IMR-90 (cell line): ENCODE measurements at places on chromosomes 12 and 14. TPM values are rescaled to one million over a fixed set of nuclear protein-coding genes. Genes with fewer than 3 reads are reported as not detected.

CLEC2B gene
- total RNA-seq, result 0.18 and 0.56 TPM in 2 replicates

TPPP2 gene
- total RNA-seq, result not detected in 2 replicates

GLT8D2 gene
- 30.8 and 33.5 TPM in 2 replicates for total RNA-seq

DNA sequence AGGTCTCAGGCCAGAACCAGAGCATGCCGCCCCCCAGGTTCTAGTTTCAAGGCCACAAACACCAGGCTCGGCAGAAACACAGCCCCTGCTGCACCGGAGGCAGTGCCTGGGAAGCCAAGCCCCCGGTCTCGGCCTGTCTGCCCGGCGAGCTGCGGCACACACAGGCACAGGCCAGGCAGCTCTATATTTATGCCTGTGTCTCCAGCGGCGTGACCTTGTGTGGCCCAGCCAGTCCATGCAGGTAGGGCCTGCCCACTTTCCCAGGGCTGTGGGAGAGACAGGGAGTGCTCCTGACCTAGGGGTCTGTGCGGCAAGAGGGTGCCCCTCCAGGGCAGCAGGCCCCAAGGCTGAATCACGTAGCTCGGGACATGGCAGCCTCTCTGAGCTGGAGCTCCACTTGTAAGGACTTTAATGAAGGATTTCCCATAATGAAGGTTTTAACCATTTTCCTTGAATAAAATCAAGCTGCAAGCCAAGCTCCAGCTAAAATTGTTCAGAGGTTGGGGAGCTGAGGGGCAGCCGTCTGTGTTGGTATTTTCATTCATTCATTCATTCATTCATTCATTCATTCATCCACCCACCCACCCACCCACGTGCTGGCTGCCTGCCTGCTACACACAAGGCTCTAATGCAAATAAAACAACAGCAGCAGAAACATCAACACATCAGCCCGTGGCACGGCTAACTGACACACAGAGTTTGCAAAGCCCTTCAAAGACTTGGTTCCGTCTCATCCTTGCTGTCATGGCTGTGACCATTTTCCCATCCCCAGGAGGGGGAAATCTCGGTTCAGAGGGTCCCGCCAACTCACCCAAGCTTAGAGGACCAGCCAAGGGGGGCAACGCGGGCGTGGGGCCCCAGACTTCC lies 92.0 kb downstream of the RFLNA start:
- no peak for DNase-seq

DCN gene
- 223 and 241 TPM in 2 replicates for total RNA-seq

OAS1 gene
- total RNA-seq, result not detected in 2 replicates

- no peak for DNase-seq
These were observed 90.4 kb downstream of the SRGAP1 start for GRCh38 chr12:63934936-63935335.

DNA sequence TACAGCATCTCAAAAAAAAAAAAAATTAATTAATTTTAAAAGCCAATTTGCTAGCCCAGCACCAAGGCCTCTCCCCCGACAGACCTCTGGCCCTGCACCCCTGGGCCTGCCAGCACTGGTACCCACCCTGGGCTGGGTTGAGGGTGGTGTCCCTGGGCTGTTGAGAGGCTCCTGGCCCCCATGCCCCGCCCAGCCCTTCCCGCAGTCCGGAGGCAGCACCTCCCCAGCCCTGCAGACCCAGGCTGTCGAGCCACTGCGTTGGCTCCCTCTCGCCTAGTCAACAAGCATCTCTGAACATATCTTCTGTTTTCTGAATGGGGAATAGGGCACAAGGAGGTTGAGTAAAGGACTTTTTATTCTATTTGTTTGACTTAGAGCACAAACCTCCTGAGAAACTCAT lies 87.1 kb downstream of the FBXL14 start:
- no peak for DNase-seq

GRCh38 chr12:43320281-43320680 lies 231.7 kb downstream of the ADAMTS20 start:
- no peak for DNase-seq

- no peak for DNase-seq
These were observed 305.7 kb upstream of the FLRT2 start for GRCh38 chr14:85224241-85224640.

- peak; percentile 52 for DNase-seq
These were observed 15.3 kb downstream of the TNFRSF1A start for GRCh38 chr12:6326316-6327228.

DNA sequence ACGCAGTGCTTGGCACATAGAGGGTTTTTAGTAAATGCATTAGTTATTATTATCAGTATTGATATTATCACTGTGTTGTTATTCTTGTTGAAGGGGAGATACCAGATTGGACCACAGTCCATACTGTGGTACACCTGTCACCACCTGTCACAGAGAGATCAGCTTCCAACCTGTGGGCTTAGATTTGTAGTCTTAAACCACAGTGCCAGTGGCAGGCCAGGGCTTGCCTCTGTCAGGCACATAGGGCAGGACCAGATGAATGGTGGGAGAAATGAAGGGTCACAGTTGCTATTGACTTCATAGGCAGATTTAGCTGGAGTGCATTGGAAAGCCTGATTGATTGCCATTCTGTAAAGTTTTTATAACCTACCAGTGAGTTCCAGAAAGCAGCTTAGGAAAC lies 35.1 kb downstream of the ARL1 start:
- DNase-seq, result no peak

TMPRSS12 gene
- total RNA-seq, result not detected in 2 replicates

- no peak for DNase-seq
These were observed 178.1 kb downstream of the ACSS3 start for GRCh38 chr12:81255947-81256346.

OR4K14 gene
- total RNA-seq, result not detected in 2 replicates

GRCh38 chr14:91143862-91144261 lies 30.0 kb downstream of the DGLUCY start:
- DNase-seq, result no peak

DNA sequence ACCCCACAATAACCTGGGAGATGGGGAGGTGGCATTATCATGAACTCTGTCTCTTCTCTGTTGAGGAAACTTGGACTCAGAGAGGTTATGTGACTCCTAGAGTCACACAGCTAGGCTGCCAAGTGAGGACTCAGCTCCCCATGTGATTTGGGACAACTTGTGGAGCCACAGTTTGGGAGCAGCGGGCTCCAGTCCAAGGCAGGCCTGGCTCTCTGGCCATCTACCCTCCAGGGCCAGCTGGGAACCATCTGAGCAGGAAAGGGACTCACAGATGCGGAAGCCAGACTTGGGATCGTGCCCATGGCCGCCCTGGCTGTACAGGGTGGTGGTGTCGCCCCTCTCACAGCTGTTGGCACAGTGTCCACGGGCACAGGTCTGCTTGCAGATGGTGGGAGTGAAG lies 59.1 kb downstream of the ISCA2 start:
- peak; percentile 50 for DNase-seq

CLEC6A gene
- not detected in 2 replicates for total RNA-seq

GRCh38 chr12:53402871-53403270 lies 20.8 kb upstream of the AMHR2 start:
- no peak for DNase-seq

MBIP gene
- 9.3 and 15.0 TPM in 2 replicates for total RNA-seq

GRCh38 chr14:79896009-79896408 lies 315.3 kb downstream of the DIO2 start:
- peak; percentile 33 for DNase-seq

GRCh38 chr12:132144810-132145168 lies 532 bp downstream of the NOC4L start:
- DNase-seq, result no peak

DNA sequence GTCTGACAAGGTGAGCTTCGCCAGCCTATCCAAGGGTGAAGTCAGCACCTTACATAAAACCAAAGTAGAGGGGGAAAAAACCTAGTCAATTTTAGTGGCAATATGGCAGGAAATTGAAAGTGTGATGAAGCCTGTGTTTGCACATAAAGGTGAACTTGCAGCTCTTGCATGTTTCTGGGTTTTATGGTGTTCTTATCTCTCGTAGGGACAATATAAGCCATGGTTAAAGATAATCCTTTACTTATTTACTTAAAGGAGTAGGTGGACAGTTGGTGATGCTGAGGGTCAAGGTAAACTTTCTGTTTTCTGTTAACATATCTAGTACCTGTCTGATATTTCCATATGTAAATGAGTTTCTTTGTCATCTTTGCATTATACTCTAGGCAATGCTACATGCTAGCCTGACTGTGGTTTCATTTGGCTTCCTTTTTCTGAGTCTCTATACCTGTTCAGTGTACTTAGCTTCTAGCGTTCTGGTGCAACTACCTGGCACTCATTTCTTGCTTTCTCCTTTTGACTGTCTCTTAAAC lies 32.8 kb downstream of the CCDC91 start:
- DNase-seq, result no peak
